Adipocyte (in vitro differentiated cells): ENCODE measurements at places on chromosomes 2 and 18.

- DNase-seq = peak; percentile 23
Observed at GRCh38 chr2:100588071-100588786, 25.4 kb downstream of the PDCL3 start.

GRCh38 chr2:120983344-120983743 is 247.7 kb downstream of the GLI2 start:
- DNase-seq = no peak

DNA sequence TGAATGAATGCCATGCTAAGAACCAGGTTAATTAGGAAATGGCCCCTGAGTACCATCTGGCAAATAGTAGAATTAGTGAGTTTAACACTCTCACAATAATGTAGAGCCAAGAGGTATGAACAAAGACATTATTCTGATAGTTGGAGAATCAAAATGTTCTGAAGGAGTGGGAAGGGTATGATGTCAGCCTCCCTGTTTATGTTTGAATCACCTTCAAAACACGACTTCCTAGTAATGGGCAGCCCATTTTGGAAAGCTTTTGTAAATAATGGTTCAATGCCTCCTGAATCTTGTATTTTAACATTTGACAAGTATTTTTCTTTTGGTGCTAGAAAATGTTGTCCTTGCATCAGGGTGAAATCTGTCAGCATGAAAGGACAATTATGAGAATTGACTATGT is 108.3 kb downstream of the DSEL start:
- no peak for DNase-seq

GRCh38 chr2:45678791-45679348 is 27.4 kb downstream of the PRKCE start:
- DNase-seq = no peak

DNA sequence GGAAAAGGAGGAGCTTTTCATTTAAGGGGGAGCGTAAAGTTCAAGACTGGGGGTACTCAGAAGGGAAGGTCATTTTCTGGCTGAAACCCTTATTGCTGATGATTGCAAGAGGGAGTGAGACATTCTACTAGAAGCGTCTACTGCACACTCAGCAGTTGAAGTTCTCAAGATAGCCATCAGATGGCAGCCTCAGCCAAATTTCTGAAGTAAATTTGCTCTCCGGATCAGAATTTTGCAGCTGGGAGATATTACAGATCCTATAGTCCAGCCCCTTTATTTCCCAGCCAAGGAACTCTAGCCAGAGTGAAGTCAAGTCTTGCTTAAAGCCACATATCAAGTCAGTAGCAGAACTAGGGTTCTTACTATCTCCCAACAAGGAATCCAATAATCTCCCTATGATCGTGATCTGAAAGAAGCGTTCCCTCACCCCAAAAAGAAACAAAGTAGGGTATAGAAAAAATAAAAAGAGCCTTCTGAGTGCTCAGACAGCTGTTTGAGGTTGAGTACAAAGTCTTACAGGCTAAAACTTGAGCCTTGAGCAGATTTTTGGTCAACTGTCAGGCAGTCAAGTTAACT is 24.0 kb downstream of the RAX start:
- DNase-seq = peak; percentile 96

GRCh38 chr18:59050661-59051057 is 89.0 kb upstream of the SEC11C start:
- DNase-seq = no peak

GRCh38 chr2:113407446-113408099 is 29.9 kb upstream of the ZNG1B start:
- DNase-seq = peak; percentile 14

DNA sequence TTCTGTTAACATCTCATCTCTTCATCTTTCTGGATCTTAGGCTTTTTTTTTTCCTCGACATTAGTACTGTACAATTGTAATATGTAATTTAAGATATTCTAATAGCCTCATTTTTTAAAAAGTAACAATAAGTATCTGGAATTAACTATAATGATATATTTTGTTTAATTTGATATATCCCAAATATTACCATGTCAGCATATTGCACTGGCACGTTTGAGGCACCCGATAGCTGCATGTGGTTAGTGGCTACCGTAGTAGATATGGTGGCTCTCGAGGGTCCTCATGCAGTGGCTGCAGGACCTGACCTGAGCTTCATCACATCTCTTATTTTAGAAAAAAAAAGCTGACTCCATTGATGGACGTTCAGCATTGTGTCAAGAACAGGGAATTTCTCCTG is 371.9 kb downstream of the DPP10 start:
- no peak for DNase-seq

DNA sequence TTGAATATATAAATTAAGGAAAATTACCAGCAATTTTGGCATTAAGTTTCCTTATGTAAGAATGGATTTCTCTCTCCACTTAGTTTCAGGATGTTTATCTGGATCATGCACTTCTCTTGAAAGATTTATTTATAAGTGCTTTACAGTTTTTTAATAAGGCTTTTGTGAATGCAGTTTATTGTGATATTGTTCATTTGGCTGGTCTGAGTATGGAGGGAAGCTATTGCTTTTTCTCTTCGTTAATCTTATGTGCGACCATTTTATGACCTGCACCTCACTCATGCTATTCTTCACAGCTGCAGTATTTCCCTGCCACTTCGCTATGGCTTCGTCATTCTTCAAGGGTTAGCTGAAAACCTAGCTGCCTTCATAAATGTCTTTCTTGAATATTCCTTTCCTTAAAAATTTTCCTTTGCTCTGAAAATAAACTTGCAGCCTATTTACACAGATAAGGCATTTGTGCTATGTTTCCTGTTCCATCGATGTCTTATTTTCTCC is 233.4 kb downstream of the SOCS6 start:
- DNase-seq = no peak

DNA sequence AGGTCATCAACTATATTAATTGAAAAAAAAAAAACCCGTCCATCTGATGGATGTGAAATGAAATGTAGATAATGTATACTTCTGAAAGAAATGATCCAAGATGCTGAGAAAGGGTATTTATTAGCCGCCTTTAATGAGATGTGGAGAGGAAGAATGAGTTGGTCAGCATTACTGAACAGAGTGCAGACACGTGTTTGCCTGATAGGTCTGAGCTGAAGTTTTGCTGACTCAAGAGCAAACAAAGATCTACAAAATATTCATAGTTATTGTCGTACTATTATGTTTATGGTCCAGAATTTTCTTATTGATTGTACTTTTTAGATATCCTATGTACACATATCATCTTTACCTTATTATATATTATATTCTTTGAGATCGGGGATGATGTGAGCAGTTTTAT is 235.3 kb downstream of the RDH14 start:
- no peak for DNase-seq

DNA sequence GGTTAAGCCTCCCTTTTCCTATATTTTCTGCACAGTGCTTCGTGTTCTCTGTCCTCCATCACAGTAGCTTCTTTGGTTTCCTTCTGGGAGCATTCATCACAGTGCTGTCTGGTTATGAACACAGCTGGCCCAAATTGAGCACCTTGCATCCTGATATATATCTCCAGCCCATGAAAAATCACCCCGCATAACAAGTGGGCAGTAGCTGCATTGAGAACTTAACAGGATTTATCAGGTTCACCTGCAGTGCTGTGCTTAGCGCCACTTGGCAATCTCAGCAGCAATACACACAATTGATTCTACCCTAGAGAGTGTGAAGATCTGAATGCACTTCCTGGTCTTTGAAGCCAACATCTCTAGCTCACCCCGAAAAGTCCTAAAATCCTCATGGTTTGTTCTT is 408.0 kb downstream of the RNF144A start:
- no peak for DNase-seq

DNA sequence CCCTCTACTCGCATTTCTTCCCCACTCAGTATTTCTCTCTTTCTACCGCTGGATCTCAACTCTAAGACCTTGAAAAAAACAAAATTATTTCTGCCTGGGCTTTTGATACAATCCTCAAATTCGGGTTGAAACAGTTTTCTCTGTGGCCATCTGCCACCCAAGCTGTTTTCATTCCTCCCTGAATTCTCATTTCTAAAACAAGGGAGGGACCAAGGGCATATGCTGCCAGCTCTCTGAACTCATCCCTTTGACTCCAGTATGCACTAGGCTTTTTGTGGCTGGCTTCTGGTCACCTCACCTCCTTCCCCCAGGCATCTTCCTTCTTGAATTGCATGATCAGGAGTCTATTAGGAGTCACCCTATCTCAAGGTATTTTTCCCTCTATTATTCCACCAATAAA is 49.5 kb downstream of the CCDC148 start:
- DNase-seq = no peak

DNA sequence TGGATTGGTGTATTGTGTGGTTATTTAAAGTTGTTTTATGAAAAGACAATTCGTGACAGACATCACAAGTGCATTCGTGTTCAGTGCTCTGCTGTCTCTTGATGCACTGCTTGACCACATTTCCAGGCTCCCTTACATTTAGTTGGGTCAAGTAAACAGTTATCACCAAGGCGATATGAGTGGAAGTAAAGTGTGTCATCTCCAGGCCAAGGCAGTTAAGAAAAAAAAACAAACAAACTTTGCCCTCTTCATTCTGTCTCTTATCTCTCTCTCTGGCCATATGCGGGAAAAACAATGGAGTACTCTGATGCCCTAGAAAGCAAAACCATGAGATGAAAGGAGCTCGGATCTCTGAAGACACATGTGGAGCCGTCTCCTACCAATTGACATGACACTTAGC is 131.1 kb downstream of the DSEL start:
- DNase-seq = no peak

GRCh38 chr2:12099374-12099773 is 352.9 kb downstream of the LPIN1 start:
- no peak for DNase-seq

DNA sequence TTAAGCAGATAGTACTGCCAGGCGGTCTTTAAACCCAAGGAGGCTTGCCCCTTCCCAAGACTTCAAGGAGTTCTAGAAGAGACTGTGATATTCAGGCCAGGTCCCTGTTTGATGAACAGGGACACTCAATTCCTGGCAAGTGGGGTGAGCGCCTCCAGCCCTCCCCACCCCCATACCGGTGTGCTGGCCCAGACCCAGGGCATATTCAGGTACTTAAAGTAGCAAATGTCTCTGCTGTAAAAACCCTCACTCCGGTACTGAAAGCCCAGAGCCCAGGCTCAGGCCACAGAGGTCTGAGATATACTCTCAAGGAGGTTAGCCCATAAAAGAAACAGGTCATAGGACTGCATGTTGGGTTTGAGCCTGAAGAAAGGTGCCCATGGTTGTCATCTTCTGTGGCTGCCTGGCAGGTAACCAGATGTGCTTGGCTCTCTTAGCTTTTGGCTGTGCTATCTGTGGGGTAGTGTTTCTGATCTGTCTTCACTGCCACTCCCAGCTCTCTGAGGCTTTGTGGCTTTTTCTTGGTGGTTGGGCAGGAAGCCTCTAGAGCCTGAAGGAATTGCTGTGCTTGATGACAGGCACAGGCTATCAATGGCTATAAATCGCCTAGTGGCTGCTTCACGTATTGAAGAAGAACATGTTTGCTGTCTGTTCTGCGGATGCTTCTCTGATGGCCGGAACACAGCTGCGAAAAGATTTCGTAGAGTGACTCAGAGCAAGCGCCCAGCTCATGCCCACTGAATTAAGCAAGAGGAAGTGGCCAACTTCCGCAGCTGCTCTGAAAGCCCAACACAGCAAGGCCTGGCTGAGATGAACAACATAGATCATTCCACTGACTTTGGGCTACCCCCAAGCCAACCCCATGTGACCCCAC is 63.3 kb upstream of the ALPP start:
- DNase-seq = no peak

GRCh38 chr2:168997118-168997521 is 34.0 kb downstream of the ABCB11 start:
- no peak for DNase-seq

- no peak for DNase-seq
Observed at GRCh38 chr2:207399301-207399700, 130.5 kb upstream of the CREB1 start.

- no peak for DNase-seq
Observed at GRCh38 chr2:203692031-203692710, 14.3 kb upstream of the CD28 start.

- no peak for DNase-seq
Observed at GRCh38 chr2:129695496-129695895, 284.0 kb upstream of the RAB6C start.

GRCh38 chr18:33577685-33578517 is at the start of gene ASXL3:
Gene ASXL3, plus strand, starts transcription at chr18:33578219. Its CDS starts 413 bp downstream, at chr18:33578632.
- DNase-seq = peak; percentile 62

GRCh38 chr18:79629249-79629558 is 50.4 kb upstream of the CTDP1 start:
- DNase-seq = no peak

- DNase-seq = no peak
Observed at GRCh38 chr2:218839888-218840287, 8.3 kb upstream of the PRKAG3 start.

DNA sequence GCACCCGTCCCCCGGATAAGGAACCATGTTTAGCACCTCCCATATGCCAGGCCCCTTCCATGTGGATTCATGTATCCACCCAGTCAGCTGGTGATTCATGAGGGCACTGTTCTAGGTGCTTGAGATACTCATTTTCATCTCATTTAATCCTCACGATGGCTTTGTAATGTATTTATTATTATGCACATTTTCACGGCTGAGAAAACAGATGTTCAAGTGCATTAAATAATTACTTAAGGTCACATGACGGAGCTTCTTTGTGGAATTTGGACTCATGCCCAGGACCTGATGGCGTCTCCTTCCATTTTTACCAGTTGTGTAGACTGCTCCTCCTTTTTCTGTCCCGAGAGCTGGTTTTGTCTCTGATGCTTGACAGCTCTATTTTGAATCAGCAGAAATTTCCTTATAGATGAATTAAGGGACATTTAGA is 72.2 kb upstream of the RBM44 start:
- no peak for DNase-seq

- DNase-seq = peak; percentile 88
Observed at GRCh38 chr2:20411361-20411894, 35.4 kb upstream of the RHOB start.

GRCh38 chr2:68594674-68595492 is 48.5 kb upstream of the PROKR1 start:
- DNase-seq = peak; percentile 70

DNA sequence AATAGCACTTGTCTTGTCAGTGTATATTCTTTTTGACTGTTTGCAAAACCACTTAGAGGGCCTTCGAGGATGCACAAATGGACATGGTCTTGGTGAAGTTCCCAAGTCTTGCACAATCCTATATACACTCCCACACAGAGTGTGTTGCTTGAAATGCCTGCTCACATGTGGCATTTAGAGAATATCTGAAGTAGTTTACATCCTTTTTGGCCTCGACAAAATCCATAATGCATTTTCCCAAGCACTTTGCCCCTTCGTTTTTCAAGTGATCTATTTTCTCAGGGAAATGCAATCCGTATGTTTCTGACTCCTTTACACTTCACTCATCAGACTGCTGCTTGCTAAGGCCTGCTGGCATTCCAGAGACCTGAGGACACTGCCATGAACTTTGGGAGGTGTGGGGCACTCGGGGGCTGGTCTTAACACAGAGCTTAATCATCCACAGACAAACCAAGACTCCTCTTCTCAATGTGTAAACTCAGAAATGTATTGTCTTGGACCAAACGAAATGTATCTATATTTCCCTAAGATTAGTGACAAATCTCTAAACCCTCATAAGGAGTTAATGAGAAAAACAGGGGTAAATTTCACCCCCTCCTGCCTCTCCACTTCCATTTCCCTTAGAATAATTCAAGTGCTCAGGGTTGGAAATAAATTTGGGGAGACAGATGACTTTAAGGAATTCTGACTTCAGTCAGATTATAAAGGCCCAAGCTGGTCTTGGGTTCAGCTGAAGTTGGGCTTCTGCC is 219.3 kb upstream of the APCDD1 start:
- DNase-seq = peak; percentile 89

GRCh38 chr18:23740105-23740830 is 51.0 kb downstream of the LAMA3 start:
- DNase-seq = peak; percentile 76

GRCh38 chr2:206305523-206306245 is 31.2 kb downstream of the ZDBF2 start:
- no peak for DNase-seq

- DNase-seq = no peak
Observed at GRCh38 chr2:102206666-102207341, 20.0 kb downstream of the IL1RL2 start.
